ENCODE measurements at places on chromosomes 5 and 9.

DNA sequence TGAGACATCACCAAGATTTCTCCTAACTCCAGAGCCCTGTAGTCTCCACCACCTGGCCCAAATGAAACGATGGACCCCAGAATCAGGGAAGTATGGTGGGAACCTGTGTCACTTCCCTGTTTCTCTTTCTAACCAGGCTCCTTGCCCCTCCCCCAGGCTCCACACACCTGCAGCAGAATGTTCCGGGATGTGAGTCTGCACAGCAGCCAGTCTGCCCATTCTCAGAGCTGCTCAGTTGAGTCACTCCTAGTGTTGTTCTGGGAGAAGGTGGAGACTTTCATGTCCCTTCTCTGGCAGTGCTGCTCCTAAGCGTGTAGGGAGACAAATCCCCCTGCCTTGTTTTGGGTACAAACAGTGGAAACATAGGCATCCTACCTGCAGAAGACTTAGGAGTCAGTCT is 76.0 kb upstream of the XPA start:
- DNase-seq: no peak

GRCh38 chr9:92962303-92962649 is 15.0 kb downstream of the FGD3 start:
- no peak for DNase-seq

DNA sequence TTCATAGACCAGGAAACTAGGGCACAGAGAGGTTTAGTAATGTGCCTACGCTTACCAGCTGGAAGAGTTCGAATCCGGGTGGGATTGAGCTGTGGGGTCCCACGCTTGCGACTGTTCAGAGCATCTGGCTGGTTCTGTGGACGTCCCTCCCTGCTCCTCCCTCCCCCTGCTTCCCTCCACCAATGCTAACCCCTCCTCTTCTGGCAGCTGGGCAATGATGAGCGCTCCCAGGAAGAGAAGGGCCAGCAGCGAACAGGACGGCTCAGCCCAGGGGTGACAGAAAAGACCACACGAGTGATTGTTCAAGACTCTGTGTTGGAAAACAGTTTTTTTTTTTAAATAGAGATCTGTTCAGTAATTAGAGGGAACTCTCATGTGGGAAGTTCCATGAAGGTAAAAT is 6.9 kb downstream of the FAM163B start:
- DNase-seq: no peak

- DNase-seq: no peak
Observed at GRCh38 chr9:21684831-21685362, 117.5 kb upstream of the MTAP start.

- DNase-seq: no peak
Observed at GRCh38 chr9:94584555-94584954, 9.1 kb downstream of the FBP2 start.

Data from NK-92 treated with Interleukin-12 subunit alpha and Interleukin-12 subunit beta, amount 100 ng/mL, for 24 hours (cell line).